CD4-positive, alpha-beta T cell treated with Interferon alpha-2 for 1 hour (primary cell): ENCODE measurements at places on chromosomes 7 and 10.

- no peak for DNase-seq
Observed at GRCh38 chr10:59553162-59553900, 156.3 kb downstream of the SLC16A9 start.

DNA sequence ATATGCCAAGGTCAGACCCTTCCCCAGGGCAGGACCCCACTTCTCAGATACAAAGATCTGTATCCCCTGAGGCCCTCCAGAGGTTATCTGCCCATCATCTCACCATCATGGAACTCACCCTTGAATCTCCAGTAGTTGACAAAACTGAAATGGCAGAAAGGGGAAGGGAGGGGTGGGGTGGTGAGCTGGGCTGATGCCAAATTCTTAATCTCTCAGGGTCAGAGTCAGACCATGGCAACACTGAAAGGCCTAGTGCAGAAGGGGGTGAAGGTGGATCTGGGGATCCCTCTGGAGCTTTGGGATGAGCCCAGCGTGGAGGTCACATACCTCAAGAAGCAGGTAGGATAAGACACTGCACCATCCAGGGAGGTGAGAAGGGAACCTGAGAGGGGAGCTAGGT, 3.1 kb downstream of the CNPY4 start:
- no peak for DNase-seq

GRCh38 chr7:99617192-99617781, 541 bp downstream of the ZSCAN25 start:
- no peak for DNase-seq

DNA sequence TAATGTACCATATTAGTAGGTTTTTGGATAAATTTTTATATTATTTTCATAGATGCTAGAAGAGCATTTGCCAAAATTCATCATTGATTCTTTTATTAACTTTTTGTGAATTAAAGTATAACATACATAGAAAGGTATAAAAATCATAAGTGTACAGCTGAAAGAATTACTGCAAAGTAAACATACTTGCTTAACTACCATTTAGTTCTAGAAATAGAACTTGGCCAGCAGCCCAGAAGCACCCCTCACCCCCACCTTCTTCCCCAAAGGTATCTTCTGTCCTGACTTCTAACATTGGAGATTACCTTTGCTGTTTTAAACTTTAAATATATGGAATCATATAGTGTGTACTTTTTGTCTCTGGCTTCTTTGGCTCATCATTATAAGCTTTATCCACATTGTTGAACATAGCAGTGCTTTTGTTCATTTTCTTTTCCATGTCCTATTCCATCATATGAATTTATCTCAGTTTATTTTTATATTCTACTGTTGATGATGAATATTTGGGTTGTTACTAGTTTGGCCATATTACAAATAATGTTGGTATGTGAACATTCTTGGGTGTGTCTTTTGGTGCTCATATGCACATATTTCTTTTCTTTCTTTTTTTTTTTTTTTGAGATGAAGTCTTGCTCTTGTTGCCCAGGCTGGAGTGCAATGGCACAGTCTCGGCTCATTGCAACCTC, 142.8 kb downstream of the ADK start:
- no peak for DNase-seq

- DNase-seq, result no peak
Observed at GRCh38 chr7:136845899-136846465, 22.5 kb upstream of the CHRM2 start.

DNA sequence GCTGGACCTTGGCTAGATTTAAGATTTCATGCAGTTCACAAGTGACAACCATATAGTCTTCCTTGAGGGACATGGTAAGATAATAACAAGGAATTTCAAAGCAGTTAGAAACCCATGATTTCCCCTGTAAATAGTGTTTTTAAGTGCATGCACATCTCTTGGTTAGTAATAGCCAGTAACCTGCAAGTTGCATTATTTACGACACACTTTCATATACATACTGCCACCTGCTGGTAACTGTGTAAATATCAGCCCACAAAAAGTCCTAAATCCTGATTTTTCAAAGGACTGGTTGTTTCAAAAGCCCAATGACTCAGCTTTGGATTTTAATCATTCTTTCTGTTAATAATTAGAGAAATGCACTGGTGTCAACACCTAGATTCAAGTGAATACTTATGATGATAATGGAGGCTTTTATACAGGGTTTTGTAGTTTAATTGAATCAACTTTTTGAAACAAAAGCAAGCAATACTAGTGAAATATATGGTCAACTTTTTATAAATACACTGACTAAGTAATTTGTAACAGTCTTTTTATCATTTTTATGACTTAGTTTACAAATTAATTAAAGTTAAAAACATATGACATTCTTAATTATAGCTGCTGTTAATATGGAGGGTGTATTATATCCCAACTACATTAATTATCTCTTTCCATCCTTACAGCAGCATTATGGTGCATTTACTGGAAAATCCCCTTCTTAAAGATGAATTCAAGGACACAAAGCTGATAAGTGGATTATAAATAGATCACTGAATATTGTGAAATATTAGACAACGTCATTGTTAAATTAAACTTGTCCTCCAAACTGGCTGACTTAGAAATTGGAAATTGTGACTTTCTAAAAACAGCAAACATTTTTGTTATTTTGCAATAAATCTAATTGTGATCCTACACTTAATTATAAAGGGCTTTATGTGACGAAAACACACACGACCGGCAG, 367.7 kb upstream of the SEMA3D start:
- DNase-seq, result peak; percentile 1

DNA sequence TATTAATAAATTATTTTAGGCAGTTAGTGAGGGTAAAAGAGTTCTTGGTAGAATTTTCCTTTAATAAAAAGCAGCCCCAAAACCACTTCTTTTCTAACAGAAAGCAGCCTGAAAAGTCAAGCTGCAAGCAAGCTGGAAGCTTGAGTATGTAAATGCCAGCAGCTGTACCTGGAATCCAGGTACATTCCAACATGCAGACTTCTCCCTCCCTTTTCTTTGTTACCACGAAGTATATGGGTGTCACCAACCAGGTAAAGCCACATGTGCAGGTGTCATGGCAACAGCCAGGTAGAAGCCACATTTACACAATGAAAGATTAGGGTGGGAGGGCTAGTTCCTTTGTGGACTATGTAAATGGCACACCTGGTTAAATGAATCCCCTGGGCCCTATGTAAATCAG, 114.6 kb downstream of the EPC1 start:
- no peak for DNase-seq

DNA sequence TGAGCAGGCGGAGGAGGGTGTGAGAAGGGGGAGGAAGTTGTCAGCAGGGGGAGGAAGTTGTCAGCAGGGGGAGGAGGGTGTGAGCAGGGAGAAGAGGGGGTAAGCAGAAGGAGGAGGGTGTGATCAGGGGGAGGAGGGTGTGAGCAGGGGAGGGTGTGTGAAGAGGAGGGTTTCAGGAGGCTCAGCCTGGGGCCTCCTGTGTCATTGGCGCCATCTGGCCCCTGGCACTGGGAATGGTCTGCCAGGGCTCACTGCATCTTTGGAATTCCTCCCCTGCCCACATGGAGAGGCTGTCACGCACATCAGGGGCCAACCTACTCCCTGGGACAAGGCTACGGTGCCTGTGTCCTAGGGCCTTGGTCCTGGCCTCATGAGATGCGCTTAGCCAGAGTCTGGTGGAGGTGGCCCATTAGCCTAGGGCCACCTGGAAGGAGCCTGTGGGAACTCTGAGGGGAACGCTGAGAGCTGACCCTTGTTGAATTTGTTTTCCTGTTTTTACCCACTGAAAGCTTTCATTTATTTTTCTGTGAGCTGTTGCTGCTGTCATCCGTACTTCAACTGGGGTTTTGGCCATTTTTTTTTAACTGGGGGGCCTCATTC, 18.0 kb downstream of the CAMK2B start:
- no peak for DNase-seq

DNA sequence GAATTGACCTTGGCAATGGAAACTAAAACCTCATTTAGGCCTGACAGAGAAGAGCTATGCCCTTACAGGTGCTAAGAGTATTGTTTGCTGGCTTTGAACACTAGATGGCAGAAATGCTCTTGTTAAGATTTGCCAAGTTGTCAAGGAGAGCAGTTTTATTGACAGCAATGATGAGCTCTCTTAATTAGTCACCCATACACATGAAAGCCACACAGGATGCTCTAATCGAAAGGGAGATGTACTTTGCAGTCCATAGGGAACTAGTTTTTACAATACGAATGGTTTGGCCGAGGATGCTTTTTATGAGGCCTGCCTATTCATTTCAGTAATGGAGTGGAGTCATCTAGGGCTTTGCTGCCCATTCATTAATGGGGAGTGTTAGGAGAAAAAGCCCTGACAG, 45.4 kb upstream of the MBL2 start:
- no peak for DNase-seq
